GM23338 (cell line): ENCODE measurements at places on chromosomes 2 and 18. TPM values are rescaled to one million over a fixed set of nuclear protein-coding genes. Genes with fewer than 3 reads are reported as not detected.

DNA sequence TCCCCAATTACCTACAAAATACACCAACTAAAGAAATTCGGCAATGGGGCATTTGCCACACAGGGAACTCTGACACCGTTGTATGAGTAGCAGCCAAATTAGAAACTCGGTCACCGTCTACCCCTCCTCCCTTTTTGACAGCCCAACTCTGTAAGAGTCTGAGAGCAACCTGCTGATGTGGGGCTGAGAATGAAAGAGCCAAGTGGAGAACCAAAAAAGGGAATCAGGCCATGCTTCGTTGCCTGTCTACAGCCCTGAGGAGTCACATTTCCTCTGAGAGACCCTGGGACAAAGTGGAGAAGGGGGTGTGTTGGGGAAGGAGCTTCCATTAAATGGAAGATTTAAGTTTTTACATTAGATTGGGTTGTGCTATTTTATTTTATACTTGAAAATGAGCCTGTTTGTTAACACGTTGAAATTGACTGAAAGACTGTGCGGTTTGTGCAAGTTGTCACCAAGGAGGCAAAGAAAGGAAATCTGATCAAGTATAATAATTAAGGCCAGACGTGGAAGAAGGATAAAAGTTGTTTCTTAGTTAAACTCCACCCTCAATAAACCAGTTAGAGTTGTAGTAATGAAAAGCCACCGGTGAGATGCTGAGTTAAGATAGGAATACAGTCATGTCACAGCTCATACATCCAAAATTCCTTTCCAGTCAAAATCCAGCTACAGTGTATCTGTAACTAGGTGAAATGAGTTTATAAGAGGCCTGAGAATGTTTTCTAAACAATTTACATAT lies 131.7 kb upstream of the CREB1 start:
- DNase-seq = no peak
- H3K36me3 ChIP-seq = no peaks in the 10 kb centered on the region
- H3K27me3 ChIP-seq = no peaks in the 10 kb centered on the region
- H3K4me3 ChIP-seq = no peak overlapping the region
- H3K4me1 ChIP-seq = peaks cover 30% of the 10 kb centered on the region; the same call in 1 of the 2 replicates
- no peak overlapping the region for H3K27ac ChIP-seq

- DNase-seq = peak; percentile 98
- H3K36me3 ChIP-seq = peaks cover 7% of the 10 kb centered on the region; the same call in 1 of the 2 replicates
- peak overlapping the region; percentile 56; the same call in 1 of the 2 replicates for H3K4me3 ChIP-seq
- peak overlapping the region; percentile 96 for H3K27ac ChIP-seq
Measured at GRCh38 chr2:42102591-42103450, 55.0 kb downstream of the PKDCC start.

The PROKR1 gene
- 5.2 and 5.3 TPM in 2 replicates for total RNA-seq

DNA sequence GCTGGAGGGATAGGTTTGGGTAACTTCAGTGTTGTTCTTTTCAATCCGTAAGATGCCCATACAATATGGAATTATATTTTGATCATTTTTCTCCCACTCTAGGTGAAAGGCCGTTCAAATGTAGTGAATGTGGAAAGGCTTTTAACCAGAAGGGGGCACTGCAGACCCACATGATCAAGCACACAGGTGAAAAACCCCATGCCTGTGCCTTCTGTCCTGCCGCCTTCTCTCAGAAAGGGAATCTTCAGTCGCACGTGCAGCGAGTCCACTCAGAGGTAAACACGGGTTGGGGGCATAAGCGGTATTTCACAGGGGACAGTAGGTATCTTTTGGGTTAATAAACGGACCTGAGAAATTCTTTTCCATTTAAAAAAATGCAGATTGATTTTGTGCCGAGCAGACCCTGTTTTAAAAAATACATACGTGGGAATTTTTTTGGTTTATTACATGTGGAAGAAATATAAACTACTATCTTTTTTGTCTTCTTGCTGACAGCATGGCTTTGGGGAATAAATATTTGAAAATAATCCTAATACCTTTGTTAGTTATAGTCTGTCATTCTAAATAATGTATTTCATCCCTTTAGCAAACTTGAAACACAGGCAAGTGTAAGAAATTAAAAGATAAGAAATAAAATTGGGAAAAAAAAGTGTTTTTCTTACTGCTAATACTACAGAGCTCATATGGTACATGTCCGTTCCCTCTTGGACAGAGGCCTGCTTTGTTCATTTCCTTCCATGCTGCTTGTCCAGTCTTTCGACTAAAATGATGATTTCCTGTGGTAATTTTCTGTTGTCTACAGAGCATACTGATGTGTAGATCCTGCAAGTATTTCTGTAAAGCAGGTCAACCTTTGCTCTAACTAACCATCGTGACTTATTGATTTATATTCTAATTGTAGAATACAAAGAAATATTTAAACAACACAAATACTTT lies 53.3 kb downstream of the ZNF236 start:
- H3K4me1 ChIP-seq = no peaks in the 10 kb centered on the region
- DNase-seq = peak; percentile 86
- H3K4me3 ChIP-seq = no peak overlapping the region
- 0 out of 2 replicates have a peak, but pooled peaks cover under 1% of the 10 kb centered on the region for H3K36me3 ChIP-seq
- no peaks in the 10 kb centered on the region for H3K27me3 ChIP-seq

The SMAD2 gene
- total RNA-seq = 87.1 and 90.7 TPM in 2 replicates

The CRACDL gene
- total RNA-seq = 0.14 and 0.85 TPM in 2 replicates

DNA sequence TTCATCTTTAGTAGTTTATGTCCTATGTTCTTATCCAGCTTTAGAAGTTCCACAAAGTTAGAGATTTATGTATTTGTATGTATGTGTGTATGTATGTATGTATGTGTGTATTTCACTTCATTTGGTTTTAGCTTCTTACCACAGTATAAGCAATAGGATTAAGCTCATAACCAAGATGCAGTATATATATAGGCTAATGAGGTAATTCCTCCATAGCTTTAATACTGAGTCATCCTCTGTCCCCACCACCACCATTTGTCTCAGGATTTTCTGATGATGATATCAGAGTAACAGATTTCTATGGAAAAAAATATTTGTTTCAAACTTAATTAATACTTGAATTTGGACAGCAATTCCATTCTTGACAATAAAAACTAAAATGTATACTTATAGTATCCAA lies 159.2 kb downstream of the SOX11 start:
- no peak overlapping the region for H3K27ac ChIP-seq
- DNase-seq = no peak
- H3K4me3 ChIP-seq = no peak overlapping the region
- no peaks in the 10 kb centered on the region for H3K4me1 ChIP-seq
- no peaks in the 10 kb centered on the region for H3K36me3 ChIP-seq

DNA sequence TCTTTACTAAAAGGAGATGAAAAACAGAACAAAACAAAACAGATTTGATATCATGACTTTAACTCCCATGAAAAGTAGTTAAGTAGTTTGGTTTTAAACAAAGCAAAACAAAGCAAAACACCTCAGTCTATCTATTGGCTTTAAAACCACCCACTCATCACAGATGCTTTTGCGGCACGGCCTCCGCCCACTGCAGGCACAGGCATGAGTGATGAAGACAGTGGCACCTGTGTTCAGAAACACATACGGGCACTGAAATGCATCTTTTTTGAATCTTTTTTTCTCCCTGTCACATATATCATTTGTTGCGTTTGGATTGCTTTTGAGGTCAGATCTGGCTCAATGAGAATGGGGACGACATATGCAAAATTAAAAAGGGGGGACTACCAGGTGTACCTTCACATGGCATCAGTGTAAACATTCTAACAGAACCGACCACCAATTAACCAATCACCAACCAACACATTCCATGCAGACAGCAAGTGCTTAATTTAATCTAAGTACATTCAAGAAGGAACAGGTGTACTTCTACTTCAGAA lies 147.4 kb upstream of the REV1 start:
- H3K27ac ChIP-seq = no peak overlapping the region
- H3K27me3 ChIP-seq = no peaks in the 10 kb centered on the region
- no peaks in the 10 kb centered on the region for H3K36me3 ChIP-seq
- H3K4me1 ChIP-seq = no peaks in the 10 kb centered on the region

GRCh38 chr18:79272916-79273315 lies 122.8 kb upstream of the NFATC1 start:
- no peak for DNase-seq
- no peak overlapping the region for H3K27ac ChIP-seq
- no peaks in the 10 kb centered on the region for H3K36me3 ChIP-seq
- H3K4me3 ChIP-seq = no peak overlapping the region
- no peaks in the 10 kb centered on the region for H3K4me1 ChIP-seq

The SLC20A1 gene
- 81.9 and 84.3 TPM in 2 replicates for total RNA-seq

DNA sequence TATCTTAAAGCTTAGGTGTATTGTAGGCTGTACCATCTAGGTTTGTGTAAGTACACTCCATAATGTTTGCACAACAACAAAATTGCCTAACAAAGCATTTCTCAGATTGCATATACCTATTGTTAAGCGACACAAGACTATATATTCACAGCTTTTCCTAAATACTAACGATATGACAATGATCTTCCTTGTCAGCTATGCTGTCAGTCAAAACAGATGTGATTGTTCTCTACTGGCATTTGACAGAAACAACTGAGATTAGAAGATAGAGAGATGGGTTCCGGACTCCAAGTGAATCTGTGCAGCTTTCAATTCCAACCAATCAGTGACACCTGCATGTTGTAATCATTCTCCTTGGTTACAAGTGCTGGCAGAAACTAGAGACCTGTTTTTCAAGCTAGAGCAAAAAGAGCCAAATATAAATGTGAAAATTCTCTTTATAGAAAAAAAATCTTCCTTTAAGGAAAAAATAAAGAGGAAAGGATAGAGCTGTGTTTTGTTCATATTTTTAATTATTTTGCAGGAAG lies 1232.3 kb upstream of the SLC39A10 start:
- no peaks in the 10 kb centered on the region for H3K36me3 ChIP-seq
- no peak overlapping the region for H3K4me3 ChIP-seq
- no peaks in the 10 kb centered on the region for H3K4me1 ChIP-seq
- no peak overlapping the region for H3K27ac ChIP-seq
- no peaks in the 10 kb centered on the region for H3K27me3 ChIP-seq

The NEB gene
- total RNA-seq = 8.2 and 13.7 TPM in 2 replicates

DNA sequence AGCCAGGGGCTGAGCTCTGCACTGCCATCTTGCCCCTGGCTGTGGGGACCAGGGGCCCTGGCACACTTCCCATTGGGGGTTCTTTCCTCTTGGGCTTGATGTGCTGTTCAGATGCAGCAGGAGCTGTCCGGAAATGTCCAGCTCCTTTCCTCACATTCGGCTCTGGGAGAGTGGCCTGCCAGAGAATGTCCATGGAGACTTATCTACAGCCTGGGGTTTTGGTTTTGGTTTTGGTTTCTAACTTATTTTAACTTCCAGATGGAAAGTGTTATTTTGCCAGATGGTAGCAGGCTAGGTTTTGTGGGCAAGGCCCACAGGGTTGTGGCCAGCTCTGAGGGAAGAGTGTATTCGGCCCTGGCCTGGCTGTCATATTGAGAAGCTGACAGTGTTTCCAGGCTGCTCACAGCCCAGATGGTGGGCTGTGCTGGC lies 177.3 kb downstream of the ANKRD30B start:
- no peaks in the 10 kb centered on the region for H3K4me1 ChIP-seq
- no peak overlapping the region for H3K27ac ChIP-seq
- H3K36me3 ChIP-seq = peaks cover 5% of the 10 kb centered on the region

The IL1RL1 gene
- not detected in 2 replicates for total RNA-seq

The ATP6V1C2 gene
- 0.14 and 0.35 TPM in 2 replicates for total RNA-seq

The PARD3B gene
- 3.3 and 3.5 TPM in 2 replicates for total RNA-seq

GRCh38 chr2:121329786-121330185 lies 44.8 kb upstream of the TFCP2L1 start:
- no peaks in the 10 kb centered on the region for H3K27me3 ChIP-seq
- no peaks in the 10 kb centered on the region for H3K4me1 ChIP-seq
- no peak overlapping the region for H3K27ac ChIP-seq
- no peaks in the 10 kb centered on the region for H3K36me3 ChIP-seq
- DNase-seq = no peak

DNA sequence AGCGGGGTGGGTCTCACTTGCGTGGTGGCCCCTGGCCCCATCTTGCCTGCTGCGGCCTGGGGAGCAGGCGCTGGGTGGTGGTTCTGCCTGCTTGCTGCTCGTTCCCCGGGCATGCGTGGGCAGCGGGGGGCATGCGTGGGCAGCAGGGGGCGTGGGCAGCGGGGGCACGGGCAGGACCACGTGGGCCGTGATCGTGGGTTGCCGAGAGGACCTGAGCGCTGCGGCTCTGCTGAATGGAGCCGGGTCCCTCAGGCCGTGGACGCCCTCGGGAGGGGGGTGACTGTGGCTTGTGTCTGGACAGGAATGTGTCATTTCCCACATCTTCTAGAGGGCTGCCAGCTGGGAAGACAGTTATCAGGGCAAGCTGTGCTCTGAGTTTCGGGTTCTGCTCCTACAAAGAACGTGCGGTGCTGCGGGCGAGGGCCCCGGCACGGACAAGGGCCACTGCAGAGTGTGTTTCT lies 8.3 kb upstream of the GAL3ST2 start:
- no peak for DNase-seq
- H3K27me3 ChIP-seq = no peaks in the 10 kb centered on the region
- H3K27ac ChIP-seq = no peak overlapping the region
- no peaks in the 10 kb centered on the region for H3K36me3 ChIP-seq
- no peak overlapping the region for H3K4me3 ChIP-seq

- H3K4me1 ChIP-seq = no peaks in the 10 kb centered on the region
- no peak overlapping the region for H3K4me3 ChIP-seq
Measured at GRCh38 chr18:50671376-50671775, 111.5 kb downstream of the MAPK4 start.

The HRH4 gene
- total RNA-seq = 0.17 TPM in 1 of 2 replicates, not detected in the other

The IL37 gene
- total RNA-seq = not detected in 2 replicates

- H3K4me3 ChIP-seq = no peak overlapping the region
- no peak for DNase-seq
- H3K36me3 ChIP-seq = 0 out of 2 replicates have a peak, but pooled peaks cover 4% of the 10 kb centered on the region
- no peaks in the 10 kb centered on the region for H3K27me3 ChIP-seq
- H3K27ac ChIP-seq = no peak overlapping the region
Measured at GRCh38 chr2:100299548-100299947, 22.8 kb downstream of the LONRF2 start.

GRCh38 chr18:11383381-11383780 lies 226.0 kb upstream of the SLC35G4 start:
- no peak overlapping the region for H3K27ac ChIP-seq
- no peaks in the 10 kb centered on the region for H3K4me1 ChIP-seq
- no peak for DNase-seq
- no peaks in the 10 kb centered on the region for H3K27me3 ChIP-seq
- no peaks in the 10 kb centered on the region for H3K36me3 ChIP-seq
- H3K4me3 ChIP-seq = no peak overlapping the region

The SP110 gene
- 1.1 and 2.3 TPM in 2 replicates for total RNA-seq

- H3K36me3 ChIP-seq = peaks cover 29% of the 10 kb centered on the region
- no peaks in the 10 kb centered on the region for H3K4me1 ChIP-seq
- H3K27me3 ChIP-seq = no peaks in the 10 kb centered on the region
- no peak for DNase-seq
- H3K4me3 ChIP-seq = no peak overlapping the region
- H3K27ac ChIP-seq = no peak overlapping the region
Measured at GRCh38 chr2:3387011-3387410, 7.5 kb downstream of the TRAPPC12 start.

DNA sequence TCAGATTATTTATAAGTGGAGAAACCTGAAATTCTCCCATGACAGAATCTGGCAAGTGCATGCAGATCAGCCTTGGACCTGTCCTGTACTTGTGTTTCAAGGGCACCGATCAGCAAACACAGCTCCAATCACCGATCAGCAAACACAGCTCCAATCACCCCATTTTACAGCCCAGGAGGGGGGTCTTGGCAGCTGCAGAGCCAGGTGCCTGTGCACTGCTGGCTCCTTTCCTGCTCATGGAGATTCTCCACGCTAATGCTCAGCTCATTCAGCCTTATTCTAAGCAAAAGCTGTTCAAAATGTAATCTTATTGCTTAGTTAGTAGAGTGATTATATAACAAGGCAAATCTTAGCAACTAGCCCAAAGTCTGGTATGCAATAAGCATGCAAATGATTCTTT lies 623.1 kb upstream of the HS6ST1 start:
- H3K4me1 ChIP-seq = no peaks in the 10 kb centered on the region
- no peaks in the 10 kb centered on the region for H3K27me3 ChIP-seq
- H3K27ac ChIP-seq = no peak overlapping the region
- no peak for DNase-seq
- no peak overlapping the region for H3K4me3 ChIP-seq
